ENCODE measurements at places on chromosomes 12 and 14. TPM values are rescaled to one million over a fixed set of nuclear protein-coding genes. Genes with fewer than 3 reads are reported as not detected.

The RDH5 gene
- 0.65 TPM for total RNA-seq

The OASL gene
- total RNA-seq, result 0.11 TPM

The CPNE6 gene
- total RNA-seq, result not detected

The ADAM21 gene
- total RNA-seq, result under 0.01 TPM

The GMFB gene
- 104 TPM for total RNA-seq

The FAM181A gene
- total RNA-seq, result not detected

The DNAH10 gene
- total RNA-seq, result under 0.01 TPM

The SLC2A3 gene
- total RNA-seq, result 82.9 TPM

The CCDC38 gene
- total RNA-seq, result not detected

The FRMD6 gene
- 204 TPM for total RNA-seq

The PIK3C2G gene
- total RNA-seq, result 0.52 TPM

The SLC17A8 gene
- under 0.01 TPM for total RNA-seq

The SIX1 gene
- total RNA-seq, result 0.11 TPM

The SAV1 gene
- 15.6 TPM for total RNA-seq

The SPRYD3 gene
- 13.8 TPM for total RNA-seq

The SMAGP gene
- total RNA-seq, result 17.0 TPM

The RTL1 gene
- total RNA-seq, result not detected

The DYNLL1 gene
- 298 TPM for total RNA-seq

The CKAP4 gene
- 32.2 TPM for total RNA-seq

The LMNTD1 gene
- not detected for total RNA-seq

The PLEKHD1 gene
- total RNA-seq, result under 0.01 TPM

The HCAR1 gene
- under 0.01 TPM for total RNA-seq

The TAS2R43 gene
- not detected for total RNA-seq

The TAS2R42 gene
- not detected for total RNA-seq

The TSPAN9 gene
- total RNA-seq, result 128 TPM

The RASSF9 gene
- 6.1 TPM for total RNA-seq

The TOMM20L gene
- total RNA-seq, result not detected
